ENCODE measurements at places on chromosomes 7 and 10. TPM values are rescaled to one million over a fixed set of nuclear protein-coding genes. Genes with fewer than 3 reads are reported as not detected.

The GRM3 gene
- not detected for total RNA-seq

The STN1 gene
- total RNA-seq = 28.6 TPM

The ATXN7L1 gene
- 5.0 TPM for total RNA-seq

The C10orf88 gene
- total RNA-seq = 19.0 TPM

The UBE2H gene
- 102 TPM for total RNA-seq

The RAPGEF5 gene
- 35.8 TPM for total RNA-seq

The TRIM74 gene
- 0.23 TPM for total RNA-seq

The ITIH2 gene
- not detected for total RNA-seq

The HOXA11 gene
- 0.13 TPM for total RNA-seq

The CHST12 gene
- 13.1 TPM for total RNA-seq
